ENCODE measurements at places on chromosomes 3 and 15.

DNA sequence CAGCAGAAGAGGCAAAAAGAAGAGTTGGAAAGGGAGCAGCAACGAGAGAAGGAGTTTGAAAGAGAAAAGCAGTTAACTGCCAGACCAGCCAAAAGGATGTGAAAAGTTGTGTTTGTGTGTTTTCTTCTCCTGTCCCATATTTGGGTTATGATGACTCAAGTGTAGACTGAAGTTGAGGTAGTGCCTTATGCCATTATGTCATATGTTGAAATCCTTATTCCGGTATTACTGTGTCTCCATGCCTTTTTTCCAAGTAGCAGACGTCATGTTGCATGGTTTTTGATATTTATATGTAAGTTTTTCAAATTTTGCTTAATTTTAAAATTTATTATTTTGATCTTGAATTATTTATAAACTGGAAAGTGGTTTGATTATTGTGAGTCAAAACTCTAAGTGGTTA is 19.2 kb downstream of the BLOC1S6 start:
- no peak for DNase-seq

- DNase-seq, result no peak
Observed at GRCh38 chr3:50128001-50128400, 27.1 kb upstream of the SEMA3F start.

- no peak for DNase-seq
Observed at GRCh38 chr3:15861163-15861562, 63.4 kb upstream of the ANKRD28 start.

DNA sequence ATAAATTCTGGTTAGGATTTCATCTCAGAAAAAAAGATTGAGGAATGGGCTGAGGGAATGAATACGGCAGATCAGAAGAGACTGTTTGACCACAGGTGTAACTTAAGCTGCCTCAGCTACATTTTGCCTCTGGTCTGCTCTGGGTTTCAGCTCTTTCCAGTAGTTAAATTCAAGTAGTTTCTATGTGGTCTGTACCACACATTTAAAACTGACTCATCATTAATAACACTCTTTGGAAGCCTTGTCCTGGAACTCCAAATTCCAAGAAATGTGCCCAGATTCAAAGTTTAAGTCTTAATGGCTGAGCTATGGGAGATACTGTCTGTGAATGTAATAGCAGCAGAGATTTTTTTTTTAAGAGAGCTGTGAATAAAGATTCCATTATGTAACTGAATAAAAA is 133.1 kb upstream of the IGSF10 start:
- DNase-seq, result no peak

DNA sequence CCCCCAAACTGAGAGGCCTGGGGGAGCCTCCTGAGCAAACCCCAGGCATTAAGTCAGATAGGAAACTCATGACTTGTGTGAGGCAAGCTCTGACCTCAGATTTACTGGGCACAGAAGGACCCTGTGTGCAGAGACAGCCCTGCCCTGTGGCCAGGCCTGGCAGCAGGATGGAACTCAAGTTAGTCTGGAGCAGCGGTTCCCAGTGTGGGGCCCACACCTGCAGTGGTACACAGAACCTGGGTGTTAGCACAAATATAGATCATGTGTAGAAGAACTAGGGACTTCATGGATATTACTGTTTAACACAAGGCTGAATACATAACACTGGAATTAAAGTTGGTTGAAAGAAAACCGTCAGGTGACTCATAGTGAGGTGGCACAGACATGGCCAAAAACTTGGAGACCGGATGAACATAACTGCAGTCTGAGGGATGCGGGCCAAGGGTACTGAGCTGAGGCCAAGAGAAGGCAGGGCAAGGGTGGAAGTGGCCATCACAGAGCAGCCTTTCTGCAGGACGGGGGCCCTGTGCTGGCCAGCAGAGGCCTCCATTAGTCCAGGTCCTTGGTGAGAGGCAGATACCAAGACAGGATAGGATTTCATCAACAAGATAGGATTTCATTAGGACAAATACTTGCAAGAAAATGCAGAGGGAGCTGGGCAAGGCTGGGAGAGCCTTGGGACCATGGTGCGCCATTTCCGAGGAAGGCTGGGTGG is 40.9 kb downstream of the IRAK2 start:
- no peak for DNase-seq

DNA sequence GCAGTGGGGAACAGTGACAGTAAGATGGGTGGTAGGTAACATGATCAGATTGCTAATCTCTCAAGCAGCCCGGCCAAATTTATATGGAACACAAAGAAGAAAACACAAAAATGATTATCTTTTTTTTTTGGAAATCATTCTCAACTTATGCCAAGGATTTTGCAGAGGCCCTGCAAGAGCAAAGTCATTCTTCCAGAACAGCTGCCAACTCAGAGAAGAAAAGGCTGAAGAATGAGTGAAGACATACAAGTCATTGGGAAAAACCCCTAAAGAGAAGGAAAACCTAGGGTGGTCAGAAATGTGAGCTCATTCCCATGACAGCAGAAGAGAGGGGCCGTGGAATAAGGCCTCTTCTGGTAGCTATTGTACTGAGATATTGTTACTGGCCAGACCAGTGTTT is 246.7 kb downstream of the SHOX2 start:
- no peak for DNase-seq

DNA sequence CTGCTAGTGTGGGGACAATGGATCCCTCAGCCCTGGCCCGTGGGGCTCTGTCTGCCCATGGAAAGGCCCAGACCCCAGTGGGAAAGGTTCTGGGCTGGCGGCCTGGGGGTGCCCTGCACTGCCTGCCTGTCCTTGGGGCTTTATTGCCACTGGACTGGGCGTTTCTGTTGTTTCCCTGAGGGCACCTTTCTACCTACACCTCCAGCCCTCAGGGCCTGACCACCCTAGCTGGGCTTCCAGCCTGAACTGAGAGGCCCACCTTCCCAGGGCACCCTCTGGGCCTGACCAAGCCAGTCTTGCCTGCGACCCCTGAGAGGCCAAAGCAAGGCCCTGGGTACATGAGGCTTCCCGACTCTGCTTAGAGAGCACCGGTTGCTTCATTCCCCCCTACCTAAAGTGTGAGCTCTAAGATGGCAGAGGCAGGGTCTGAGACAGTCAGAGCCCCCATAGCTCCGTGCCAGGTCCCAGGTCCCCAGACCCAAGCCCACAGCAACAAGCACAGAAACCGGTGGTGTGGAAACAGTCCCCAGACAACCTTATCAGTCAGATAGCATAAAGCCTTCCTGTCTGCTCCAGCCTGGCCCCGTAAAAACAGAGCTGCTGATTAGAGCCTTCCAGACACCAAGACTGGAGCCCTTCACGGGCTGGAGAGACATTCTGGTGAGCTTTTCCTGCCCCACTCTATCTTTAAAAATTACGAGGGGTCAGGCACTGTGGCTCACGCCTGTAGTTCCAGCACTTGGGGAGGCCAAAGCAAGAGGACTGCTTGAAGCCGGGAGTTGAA is 102.8 kb downstream of the CHSY1 start:
- no peak for DNase-seq

GRCh38 chr3:112681822-112682325 is 40.9 kb upstream of the CCDC80 start:
- DNase-seq, result no peak

- DNase-seq, result no peak
Observed at GRCh38 chr3:9422712-9423424, 25.5 kb downstream of the SETD5 start.

All from activated naive CD8-positive, alpha-beta T cell treated with anti-CD3 and anti-CD28 coated beads, Interleukin-2, amount 10 ng/mL, durations not matched to agents 7 days and 5 days (primary cell).